ENCODE measurements at places on chromosomes 16 and 17.

DNA sequence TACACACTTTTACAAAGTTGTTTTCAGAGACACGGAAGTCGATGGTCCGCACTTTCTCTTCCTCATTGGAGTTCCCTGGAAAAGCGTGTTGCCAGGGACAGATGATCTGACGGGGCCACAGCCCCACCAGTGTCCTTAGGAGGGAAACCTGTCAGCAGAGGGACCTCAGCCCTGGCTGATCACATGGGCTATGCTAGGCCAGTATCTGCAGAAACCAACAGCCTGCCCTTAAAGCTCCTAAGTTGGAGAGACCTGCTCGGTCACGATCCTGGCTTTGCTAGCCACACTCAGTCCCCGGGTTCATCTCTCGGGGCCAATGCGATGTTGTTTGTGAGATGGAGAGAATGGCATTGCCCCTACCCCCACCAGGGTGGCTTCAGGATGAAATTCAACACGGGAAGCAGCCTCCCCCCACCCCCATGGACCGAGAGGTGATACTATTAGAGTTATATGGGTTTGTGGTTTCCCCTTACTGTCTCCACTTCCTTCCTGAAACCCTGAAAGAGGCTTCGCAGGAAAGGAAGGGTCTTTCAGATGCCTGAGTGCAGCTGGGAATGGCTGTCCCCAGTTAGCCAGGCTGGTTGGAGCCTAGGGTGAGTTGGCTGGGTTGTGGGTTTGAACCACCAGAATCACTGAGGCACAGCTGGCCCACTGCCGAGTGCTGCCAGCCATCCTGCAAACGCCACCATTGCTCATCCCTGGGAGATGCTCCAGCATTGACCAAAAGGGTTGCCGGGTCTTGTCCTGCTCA lies 16.6 kb downstream of the RMI2 start:
- H3K4me1 ChIP-seq, result peaks cover 43% of the 10 kb centered on the region
- no peaks in the 10 kb centered on the region for H3K36me3 ChIP-seq
- no peaks in the 10 kb centered on the region for H3K27me3 ChIP-seq
- no peak for DNase-seq
- H3K4me3 ChIP-seq, result no peak overlapping the region

DNA sequence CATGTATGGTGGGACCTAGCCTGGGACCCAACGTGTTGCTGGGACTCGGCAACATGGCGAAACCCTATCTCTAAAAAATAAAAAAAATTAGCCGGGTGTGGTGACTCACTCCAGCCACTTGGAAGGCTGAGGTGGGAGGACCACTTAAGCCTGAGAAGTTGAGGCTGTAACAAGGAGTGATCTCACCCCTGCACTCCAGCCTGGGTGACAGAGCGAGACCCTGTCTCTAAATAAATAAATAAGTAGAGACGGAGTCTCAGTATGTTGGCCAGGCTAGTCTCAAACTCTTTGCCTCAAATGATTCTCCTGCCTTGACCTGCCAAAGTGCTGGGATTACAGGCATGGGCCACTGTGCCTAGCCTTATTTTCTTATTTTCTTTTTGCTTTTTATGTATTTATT lies 10.1 kb upstream of the CNP start:
- peaks cover 30% of the 10 kb centered on the region for H3K4me1 ChIP-seq
- H3K27me3 ChIP-seq, result peaks cover under 1% of the 10 kb centered on the region
- H3K27ac ChIP-seq, result peak overlapping the region; percentile 89
- DNase-seq, result no peak
- H3K4me3 ChIP-seq, result no peak overlapping the region

DNA sequence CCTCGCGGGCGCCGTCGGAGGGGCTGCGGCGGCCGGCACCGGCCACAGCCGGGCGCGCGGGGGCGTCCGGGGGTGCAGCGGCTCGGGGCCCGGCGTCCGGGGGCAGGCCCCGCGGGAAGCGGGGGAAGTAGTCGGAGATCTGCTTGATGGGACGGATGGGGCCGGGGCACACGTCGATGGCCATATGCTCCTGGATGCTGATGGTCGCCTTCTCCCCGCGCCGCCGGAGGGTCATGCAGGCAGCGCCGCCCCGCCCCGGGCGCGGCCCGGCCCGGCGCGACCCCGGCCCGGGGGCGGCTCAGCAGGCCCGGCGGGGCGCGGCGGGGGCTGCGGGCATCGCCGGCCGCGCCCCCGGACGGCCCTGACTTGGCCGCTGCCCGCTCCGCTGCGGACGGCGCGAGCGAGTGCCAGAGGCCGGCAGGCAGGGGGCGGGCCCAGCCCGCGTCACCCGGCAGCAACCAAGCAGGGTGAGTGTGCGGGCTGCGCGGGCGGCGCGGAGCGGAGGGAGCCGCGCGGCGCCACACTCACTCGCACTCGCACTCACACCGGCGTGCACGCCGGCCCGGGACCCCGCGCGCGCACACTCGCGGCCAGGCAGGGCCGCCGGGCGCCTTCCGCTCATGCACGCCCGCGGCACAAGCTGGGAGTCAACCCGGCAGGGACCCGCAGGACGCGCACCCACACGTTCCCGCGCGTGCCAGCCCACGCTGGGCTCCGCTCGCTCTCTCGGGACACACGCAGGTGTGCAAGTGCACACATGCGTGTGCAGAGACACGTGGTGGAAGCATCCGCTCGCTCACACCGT lies at the start of gene DOC2B:
DOC2B (minus strand) TSS at position 406 of the 805 bp plus-strand sequence; CDS start at position 235, 171 bp downstream.
- H3K4me1 ChIP-seq, result peaks cover 12% of the 10 kb centered on the region
- H3K27ac ChIP-seq, result no peak within 1 kb of the TSS
- no peaks in the 10 kb centered on the region for H3K36me3 ChIP-seq
- DNase-seq, result peak; percentile 54

GRCh38 chr17:75480281-75480680 lies 23.8 kb downstream of the TMEM94 start:
- no peaks in the 10 kb centered on the region for H3K27me3 ChIP-seq
- H3K27ac ChIP-seq, result no peak overlapping the region
- peaks cover 7% of the 10 kb centered on the region for H3K4me1 ChIP-seq
- DNase-seq, result no peak

DNA sequence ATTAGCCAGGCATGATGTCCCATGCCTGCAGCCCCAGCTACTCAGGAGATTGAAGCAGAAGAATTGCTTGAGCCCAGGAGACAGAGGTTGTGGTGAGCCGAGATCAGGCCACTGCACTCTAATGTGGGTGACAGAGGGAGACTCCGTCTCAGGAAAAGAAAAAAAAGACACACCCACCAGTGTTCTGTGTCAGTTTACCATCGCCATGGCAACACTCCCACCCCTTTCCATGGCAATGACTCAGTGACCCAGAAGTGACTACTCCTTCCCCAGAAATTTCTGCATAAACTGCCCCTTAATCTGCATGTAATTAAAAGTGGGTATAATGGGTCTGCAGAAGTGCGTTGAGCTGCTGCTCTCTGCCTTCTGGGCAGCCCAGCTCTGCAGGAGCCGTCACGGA lies 4.0 kb upstream of the ZC3H18 start:
- H3K4me3 ChIP-seq, result no peak overlapping the region
- peaks cover 10% of the 10 kb centered on the region for H3K27me3 ChIP-seq
- peaks cover 6% of the 10 kb centered on the region for H3K4me1 ChIP-seq
- H3K36me3 ChIP-seq, result no peaks in the 10 kb centered on the region
- no peak overlapping the region for H3K27ac ChIP-seq

DNA sequence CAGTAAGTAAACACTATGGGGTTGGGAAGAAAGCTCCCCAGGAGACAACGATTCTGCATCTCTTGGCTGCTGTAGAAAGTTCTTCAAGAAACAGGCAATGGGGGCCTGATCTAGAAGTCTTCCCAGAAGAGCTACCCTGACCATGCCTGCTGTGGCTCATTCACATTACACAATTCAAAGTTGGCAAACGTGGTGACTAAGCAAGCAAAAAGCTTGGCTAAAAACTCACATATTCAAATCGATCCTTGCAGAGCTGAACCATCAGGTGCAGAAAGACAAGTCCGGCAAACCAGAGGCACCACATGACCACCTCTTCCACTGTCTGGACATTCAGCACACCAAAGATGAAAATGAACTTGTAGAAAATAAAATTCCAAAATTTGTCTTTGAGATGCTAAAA lies 16.1 kb downstream of the AMFR start:
- H3K27me3 ChIP-seq, result no peaks in the 10 kb centered on the region
- H3K27ac ChIP-seq, result peak overlapping the region; percentile 36
- peaks cover 5% of the 10 kb centered on the region for H3K4me1 ChIP-seq
- H3K4me3 ChIP-seq, result no peak overlapping the region

- H3K4me1 ChIP-seq, result peaks cover 32% of the 10 kb centered on the region
- no peak for DNase-seq
- no peak overlapping the region for H3K27ac ChIP-seq
- no peaks in the 10 kb centered on the region for H3K27me3 ChIP-seq
- H3K36me3 ChIP-seq, result peaks cover 9% of the 10 kb centered on the region
Measured at GRCh38 chr16:89430436-89431157, 59.8 kb downstream of the ANKRD11 start.

DNA sequence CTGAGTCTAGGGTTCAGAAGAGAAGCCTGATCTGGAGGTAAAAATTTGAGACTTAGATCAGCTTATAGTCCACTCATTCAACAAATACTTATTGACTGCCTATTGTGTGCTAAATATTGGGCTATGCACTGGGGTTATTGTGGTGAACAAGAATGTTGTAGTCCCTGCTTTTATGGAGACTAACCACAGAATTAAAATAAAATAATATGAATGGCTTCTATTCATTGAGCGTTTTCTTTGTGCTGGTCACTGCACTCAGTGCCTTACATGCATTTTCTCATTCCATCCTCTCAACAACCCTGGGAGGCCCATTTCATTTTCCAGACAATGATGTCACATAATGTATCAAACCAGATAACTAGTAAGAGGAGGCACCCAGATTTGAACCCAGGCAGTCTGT lies 4.8 kb downstream of the NEK8 start:
- H3K27me3 ChIP-seq, result no peaks in the 10 kb centered on the region
- H3K4me3 ChIP-seq, result no peak overlapping the region
- H3K4me1 ChIP-seq, result peaks cover 8% of the 10 kb centered on the region
- DNase-seq, result no peak

DNA sequence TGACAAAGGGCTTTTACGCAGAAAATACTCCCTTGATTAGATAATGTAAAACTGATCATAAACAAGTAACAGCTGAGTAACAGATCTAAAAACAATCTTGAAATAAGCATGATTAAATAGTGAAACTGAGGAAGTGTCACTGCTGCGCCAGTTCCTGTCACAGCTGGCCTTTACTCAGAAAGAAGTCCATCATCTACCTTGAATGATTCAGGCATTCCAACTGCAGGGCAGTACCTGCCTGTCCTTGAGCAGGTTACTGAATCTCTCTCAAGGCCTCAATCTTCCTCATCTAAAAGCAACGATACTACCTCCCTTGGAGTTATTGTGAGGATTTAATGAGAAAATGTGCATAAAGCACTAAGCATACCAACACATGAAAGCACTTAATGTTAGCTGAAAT lies 12.7 kb downstream of the PHLPP2 start:
- H3K4me1 ChIP-seq, result peaks cover 76% of the 10 kb centered on the region
- peak overlapping the region; percentile 98 for H3K27ac ChIP-seq
- H3K4me3 ChIP-seq, result peak overlapping the region; percentile 25

DNA sequence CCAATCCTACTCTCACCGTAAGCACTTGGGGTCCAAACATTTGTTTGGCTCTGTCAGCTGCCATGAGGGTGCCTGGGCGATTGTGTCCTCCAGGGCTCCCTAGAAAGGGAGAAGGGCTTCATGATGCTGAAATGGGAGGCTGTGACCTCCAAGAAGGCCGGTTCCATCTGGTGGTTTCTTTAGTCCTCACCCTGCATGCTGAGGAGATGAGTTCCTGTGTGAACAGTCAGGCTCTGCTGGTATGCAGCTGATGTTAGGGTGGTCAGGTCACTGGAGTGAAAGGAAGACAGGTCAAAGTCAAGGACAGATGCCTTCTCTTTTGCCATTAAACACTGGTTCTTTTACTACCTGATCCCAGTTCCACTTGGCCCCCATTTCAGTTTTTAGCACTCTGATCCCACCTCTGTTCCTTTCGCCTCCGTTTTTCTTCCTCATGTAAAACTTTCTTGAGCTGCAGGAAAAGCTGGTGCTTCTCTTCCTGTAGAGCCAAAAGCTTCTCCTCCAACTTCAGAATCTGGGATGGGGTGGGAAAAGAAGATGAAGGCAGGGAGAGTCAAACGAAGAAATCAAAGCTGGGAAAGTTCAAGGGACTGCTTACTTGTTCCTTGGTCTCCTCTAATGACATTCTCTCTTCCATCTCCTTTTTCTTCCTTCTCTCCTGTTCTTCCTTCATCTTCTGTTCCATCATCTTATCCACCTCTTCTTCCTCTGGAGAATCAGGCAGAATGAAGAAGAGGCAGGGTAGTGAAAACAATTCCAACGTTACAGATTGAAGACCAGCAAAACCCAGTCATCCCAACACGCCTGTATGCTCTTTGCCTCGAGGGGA lies 1.1 kb downstream of the GPS2 start:
- H3K27ac ChIP-seq, result peak overlapping the region; percentile 95
- peaks cover 38% of the 10 kb centered on the region for H3K4me1 ChIP-seq
- peaks cover 58% of the 10 kb centered on the region for H3K36me3 ChIP-seq
- H3K4me3 ChIP-seq, result peak overlapping the region; percentile 73
- no peak for DNase-seq

DNA sequence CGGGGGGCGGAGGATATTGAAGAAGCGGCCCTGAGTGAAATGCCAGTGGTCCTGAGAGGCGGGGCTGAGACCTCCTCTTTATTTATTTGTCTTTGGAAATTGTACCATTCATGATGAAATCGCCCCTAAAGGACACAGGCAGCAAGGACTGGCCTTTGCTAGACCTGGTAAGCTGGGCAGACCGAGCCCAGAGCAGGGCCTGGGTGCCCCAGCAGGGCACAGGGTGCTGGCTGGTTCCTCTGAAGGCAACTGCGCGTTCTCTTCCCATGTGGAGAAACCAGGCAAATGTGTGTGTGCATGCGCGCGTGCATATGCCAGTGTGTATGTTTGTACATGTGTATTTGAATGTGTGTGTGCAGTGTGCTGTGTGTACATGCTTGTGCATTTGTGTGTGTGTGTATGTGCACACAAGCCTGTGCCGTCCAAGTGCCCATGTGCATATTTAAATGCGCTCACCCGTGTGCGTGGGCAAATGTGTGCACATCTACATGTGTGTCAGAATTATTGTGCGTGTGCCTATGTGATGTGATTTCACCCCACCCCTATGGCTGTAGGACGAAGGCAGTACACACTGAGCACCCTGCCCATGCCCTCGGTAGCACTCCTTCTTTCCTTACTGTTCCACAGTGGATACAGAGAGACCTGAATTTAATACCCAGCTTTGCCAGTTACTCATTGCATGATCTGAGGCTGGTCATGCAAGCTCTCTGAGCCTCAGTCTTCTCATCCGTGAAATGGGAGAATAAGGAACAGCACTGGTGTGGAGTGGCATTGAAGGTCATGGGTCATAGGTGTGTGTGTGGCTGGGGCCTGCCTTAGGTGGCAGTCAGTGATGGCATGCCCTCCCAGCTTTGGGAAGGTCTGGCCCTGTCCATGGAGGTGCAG lies 105.2 kb downstream of the CMIP start:
- H3K4me1 ChIP-seq, result peaks cover 46% of the 10 kb centered on the region
- H3K4me3 ChIP-seq, result no peak overlapping the region
- no peak for DNase-seq
- no peaks in the 10 kb centered on the region for H3K36me3 ChIP-seq
- no peak overlapping the region for H3K27ac ChIP-seq
- H3K27me3 ChIP-seq, result no peaks in the 10 kb centered on the region

Measured in WTC11 (cell line).